ENCODE measurements at places on chromosomes 2 and 18. TPM values are rescaled to one million over a fixed set of nuclear protein-coding genes. Genes with fewer than 3 reads are reported as not detected.

The ATP8B1 gene
- 29.4 TPM for polyA plus RNA-seq

The C1GALT1C1L gene
- 2.1 TPM for polyA plus RNA-seq

GRCh38 chr2:191799526-191799925 lies 47.4 kb downstream of the CAVIN2 start:
- no peak for DNase-seq

DNA sequence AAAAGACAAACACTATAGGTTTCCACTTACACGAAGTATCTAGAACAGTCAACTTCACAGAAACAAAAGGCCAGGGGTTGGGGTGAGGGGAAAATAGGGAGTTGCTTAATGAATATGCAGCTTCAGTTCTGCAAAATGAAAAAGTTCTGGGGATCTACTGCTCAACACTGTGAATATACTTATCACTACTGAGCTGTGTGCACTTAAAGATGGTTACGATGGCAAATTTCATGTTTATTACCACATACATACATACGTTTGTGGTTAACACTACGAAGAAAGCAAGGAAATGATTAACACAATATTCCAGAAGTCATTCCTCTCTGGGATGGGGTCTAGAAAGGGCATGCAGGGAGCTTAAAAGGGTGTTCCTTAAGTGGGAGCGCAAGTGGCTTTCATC lies 19.3 kb downstream of the MBOAT2 start:
- no peak for DNase-seq
